ENCODE measurements at places on chromosomes 4 and X.

DNA sequence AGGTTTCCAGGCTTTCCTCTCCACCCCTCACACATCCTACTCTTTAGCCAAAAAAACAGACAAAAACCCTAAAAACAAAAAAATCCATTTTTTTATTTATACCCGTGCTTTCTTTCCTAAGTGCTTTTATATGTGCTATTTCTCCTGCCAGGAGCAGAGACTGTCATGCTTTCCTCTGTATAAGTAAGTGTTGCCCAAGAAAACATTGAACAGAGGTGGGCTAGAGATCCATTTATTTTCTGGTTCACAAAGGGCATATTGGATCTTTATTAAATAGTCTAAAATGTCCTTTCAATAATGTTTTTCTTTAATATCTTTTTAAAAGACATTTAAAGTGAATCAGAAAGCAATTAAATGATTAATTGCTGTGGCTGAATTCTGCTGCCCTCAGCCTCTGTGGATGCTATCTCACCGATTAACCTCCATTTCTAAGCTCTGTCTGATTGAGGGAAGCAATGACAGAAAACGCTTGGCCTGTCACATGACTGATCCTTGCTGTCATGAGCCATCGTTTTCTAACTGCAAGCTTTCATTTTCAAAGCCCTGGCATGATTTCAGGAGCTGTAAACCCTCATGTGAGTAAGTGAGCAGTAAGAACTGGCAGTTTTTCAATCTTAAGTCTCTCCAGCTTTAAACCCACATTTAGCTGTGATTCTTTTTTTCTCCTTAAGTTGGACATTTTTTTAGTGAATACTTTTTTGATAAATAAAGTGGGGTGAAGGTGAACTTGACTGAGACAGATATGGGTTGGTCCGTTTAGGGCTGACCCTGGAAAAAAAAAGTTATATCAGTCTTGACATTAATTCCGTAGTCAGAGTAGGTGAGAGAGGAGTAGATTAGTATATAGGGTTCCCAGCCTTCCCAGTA is 180.7 kb upstream of the PGRMC2 start:
- no peak for ATAC-seq

DNA sequence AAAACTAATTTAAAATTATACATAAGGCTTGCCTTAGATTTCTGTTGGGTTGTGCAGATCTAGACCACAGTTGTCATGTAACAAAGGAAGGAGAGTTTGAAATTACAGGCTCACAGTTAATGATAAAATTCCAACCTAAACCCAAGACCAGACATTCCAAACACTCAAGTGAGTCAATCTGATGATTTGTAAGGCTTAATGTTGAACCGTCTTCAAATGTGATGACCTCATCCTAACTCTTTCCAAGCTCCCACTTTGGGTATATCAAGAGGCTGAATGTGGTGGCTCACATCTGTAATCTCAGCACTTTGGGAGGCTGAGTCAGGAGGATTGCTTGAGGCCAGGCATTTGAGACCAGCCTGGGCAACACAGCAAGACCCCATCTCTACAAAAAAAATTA is 149.2 kb downstream of the TBL1X start:
- no peak for ATAC-seq

- peak; percentile 83 for ATAC-seq
Observed at GRCh38 chr4:153222707-153223426, 18.6 kb downstream of the TRIM2 start.

GRCh38 chr4:146158036-146158745 is 17.3 kb upstream of the LSM6 start:
- ATAC-seq, result no peak

DNA sequence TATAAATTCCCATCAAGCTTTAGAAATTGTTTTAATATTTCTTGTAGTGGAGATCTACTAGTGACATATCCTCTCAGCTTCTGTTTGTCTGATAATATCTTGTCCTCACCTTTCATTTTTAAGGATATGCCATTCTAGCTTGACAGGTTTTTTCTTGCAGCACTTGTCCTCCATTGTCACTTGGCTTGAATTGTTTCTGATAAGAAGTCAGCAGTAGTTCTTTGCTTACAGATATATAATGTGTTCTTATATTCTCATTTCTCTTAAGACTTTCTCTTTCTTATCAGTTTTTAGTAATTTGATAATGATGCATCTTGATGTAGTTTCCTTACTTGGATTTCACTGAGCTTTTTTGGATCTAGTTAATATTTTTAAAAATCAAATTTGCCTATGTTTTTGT is 120.6 kb upstream of the NUDT6 start:
- no peak for ATAC-seq

GRCh38 chr4:8504279-8505007 is 63.9 kb downstream of the TRMT44 start:
- ATAC-seq, result no peak

DNA sequence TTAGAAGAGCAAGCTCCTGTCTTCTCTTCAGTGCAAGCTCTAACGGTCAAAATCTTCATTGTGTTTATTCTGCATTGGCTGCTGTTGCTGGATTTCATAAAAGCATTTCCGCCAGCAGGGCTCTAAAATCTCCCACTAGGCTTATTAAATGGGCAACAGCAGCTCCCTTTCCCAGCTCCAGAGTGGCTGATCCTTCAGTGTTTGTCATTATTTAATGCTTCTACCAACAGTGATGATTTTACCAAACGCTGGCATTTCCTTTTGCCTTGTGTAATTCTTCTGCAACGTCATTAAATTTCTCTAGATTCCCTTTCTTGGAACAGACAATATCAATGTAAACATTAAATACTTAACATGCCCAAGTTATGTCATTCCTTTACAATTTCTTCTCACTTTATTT is 20.1 kb downstream of the SLC7A11 start:
- ATAC-seq, result no peak

DNA sequence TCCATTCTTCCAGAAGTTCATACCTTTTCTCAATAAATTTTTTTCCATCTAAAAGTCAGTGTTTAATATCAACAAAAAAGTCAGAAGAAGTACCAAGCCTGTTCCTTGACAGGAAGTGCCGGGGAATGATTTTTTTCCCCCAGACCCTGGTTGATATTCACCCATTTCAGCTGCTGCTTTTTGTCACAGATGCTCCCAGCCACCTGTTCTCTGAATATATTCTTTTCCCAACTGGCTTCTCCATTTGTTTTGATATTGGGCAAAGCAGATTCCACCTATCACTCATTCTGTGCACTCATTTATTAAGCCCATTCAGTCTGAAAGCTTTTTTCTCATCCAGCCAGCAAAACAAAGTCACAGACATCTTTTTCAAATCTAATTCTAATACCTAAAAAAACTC is 139.9 kb downstream of the FRMPD4 start:
- ATAC-seq, result no peak

- ATAC-seq, result no peak
Observed at GRCh38 chr4:170274616-170275015, 184.9 kb upstream of the AADAT start.

- ATAC-seq, result no peak
Observed at GRCh38 chr4:184433258-184433892, 41.0 kb downstream of the IRF2 start.

- no peak for ATAC-seq
Observed at GRCh38 chrX:123455693-123456092, 271.6 kb downstream of the GRIA3 start.

DNA sequence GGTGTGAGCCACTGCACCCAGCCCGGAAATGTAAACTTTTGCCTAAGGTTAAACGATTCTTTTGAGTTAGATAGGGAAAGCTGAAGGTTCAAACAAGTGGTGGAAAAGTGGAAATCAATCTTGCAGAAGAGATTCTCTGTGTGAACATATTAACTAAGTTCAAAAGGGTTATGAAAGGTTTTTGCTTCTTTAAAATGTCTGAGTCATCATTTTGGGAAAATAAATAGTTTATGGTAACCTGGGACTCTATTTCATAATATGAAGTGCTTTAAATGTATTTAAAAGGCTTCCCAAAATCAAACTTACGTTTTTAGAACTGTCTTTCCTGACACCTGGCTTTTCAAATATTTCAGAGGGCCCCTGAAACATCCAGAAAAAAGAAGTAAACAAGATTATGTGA is 73.6 kb upstream of the MID1IP1 start:
- ATAC-seq, result no peak

DNA sequence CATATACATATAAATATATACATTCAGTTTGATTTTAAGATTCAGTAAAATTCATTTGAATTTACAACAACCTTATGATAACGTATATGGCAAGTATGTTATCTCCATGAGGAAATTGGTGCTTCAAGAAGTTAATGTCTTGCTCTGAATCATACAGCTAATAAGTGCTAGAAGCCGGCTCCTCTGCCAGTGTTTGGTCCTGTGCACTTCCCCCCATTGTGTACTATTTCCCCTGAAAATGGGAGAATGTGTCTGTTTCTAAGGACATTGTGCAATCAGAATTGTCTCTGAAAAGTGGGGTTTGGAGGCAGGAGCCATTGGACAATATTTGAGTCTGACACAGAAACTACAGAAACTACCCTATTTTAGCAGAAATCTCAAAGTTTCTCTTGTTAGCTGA is 135.9 kb downstream of the CPE start:
- ATAC-seq, result no peak

DNA sequence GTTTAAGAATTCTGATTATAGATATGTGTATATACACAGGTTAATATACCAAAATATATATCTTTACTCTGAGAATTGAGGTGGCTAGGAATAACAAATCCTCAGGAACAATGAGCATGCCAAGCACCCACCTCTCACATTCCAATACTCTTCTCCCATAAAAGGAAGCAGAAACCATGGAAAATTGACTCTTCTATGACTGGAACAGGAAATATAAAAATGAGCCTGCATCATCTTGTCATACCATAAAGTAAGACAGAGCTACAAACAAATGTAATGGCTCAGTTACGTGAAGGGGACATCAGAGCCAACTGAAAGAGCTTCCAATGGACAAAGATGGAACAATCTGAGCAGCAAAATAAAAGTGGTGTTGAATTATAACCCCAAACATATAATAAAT is 3.8 kb upstream of the MAGEA8 start:
- no peak for ATAC-seq

DNA sequence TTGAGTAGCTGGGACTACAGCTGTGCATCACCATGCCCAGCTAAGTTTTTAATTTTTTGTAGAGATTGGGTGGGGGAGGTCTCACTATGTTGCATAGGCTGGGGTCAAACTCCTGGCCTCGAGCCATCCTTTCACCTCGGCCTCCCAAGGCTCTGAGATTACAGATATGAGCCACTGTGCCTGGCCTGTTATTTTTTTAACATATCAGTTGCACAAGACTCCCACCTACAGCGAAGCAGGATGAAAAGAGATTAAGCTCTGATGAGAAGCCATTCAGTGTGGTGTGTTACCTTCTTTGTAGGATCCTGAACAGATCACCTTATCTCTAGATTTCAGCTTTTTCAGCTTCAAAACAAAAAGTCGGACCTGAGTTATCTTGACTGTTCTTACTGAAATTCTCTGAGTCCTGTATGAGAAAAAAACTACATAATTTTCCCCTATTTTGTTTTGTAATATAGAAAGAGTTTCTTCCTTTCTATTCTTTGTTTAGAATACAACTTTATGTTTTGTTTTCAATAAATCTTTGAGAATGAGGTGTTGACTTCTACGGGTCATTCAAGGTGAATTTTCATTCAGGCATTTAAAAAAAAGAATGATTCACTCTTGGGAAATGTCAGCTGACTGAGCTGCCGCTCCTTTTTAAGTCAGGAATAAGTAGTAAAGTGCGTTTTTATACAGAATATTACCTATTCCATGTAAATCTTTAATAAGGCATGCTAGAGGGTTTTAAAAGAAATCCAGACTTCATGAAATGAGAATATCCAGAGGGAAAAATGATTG is 134.6 kb downstream of the ARSF start:
- ATAC-seq, result no peak

DNA sequence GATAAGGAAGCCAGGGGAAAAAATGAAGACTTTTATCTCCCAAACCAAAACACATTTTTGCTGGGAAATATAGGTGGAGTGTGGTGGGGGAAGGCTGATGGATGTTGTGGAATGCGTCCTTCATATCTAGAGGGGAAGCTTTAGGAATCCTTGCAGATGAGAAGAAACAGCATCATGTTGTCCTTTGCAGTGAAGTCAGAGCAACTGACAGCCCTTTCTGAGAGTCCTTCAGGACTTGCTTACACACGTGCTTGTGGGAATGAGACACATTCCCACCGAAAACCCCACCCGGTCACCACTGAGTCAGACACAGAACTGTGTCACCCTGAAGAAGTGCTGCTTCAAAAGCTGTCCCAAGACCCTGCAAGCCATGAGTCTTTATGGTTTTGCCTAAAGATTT is 81.5 kb downstream of the SHROOM2 start:
- no peak for ATAC-seq

GRCh38 chrX:9164533-9165426 is 130.9 kb upstream of the FAM9B start:
- no peak for ATAC-seq

DNA sequence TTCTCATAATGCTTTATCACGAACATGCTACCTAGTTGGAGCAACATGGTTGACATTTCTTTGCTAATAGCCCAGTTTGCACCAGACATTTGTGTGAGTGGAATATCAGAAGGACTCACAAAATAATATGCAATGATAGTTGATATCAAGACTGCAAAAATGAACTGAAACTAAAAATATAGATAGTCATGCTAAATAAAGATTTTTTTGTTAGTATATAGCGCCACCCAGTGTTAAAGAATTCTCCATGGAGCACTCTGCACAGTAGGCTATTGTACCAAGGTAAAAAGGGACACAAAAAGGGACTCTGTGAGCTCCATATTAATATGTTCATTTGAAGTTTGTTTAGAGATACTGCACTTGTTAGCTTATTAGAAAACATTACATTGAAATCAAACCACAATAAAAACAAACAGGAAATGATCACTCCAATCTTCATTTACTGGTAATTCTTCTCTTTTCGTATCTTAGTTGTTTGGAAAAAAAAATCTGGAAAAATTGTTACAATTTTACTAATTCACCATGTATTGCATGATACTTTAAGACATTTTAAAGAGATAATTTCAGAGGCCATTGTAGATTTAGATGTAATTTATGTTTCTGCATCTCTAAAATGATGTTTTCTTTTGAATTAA is 1509.6 kb downstream of the ADGRL3 start:
- ATAC-seq, result no peak

GRCh38 chrX:4825550-4825949 is 1112.1 kb upstream of the PRKX start:
- ATAC-seq, result no peak

DNA sequence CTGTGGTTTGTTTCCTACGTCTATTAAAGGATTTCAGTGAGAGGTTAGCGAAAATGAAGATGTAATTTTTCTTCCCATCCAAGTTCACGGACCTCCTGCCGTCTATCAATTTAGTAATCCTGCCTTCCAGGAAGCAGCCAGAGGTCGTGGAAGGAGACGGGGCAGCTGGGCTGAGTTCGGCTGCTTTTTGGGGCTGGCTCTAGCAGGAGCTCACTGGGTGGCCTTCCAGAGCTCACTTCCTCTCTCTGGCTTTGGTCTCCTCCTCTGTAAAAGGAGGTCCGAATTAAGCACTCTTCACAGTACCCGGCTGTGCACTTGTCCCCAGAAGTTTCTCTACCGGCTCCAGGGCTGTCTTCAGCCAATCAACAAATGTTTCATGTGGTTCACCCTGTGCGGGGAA is 295.4 kb downstream of the BCOR start:
- no peak for ATAC-seq

Data from stimulated activated memory B cell treated with anti-CD40 and anti-IgM and Interleukin-4, amounts not matched to agents 10 μg/mL and 1 μg/mL and 100 μg/mL, for 72 hours (primary cell).